ENCODE measurements at places on chromosomes 5 and 9.
A peak's percentile ranks its signal among the peaks of the same experiment; 100 is the strongest.

DNA sequence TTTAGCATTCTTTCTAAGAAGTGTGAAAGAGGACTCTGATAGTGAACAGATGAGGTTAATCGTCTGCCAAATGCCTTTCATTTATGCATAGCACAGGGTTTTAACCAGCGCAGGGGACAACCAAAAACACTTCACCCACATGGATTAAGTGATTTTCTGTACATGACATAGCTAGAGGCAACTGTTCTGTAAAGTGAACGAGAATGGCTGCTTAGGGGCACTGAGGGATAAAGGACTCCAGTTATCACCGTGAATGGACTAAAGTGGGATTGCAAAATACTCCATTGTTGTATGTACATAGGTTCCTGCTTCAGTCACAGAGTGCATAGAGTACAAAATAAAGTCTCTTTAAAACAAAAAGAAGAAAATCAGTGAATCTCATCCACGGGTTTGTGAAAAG lies 456.8 kb downstream of the DMAC1 start:
- no peak for DNase-seq

- DNase-seq: no peak
Measured at GRCh38 chr5:5298068-5298633, 124.3 kb upstream of the ICE1 start.

DNA sequence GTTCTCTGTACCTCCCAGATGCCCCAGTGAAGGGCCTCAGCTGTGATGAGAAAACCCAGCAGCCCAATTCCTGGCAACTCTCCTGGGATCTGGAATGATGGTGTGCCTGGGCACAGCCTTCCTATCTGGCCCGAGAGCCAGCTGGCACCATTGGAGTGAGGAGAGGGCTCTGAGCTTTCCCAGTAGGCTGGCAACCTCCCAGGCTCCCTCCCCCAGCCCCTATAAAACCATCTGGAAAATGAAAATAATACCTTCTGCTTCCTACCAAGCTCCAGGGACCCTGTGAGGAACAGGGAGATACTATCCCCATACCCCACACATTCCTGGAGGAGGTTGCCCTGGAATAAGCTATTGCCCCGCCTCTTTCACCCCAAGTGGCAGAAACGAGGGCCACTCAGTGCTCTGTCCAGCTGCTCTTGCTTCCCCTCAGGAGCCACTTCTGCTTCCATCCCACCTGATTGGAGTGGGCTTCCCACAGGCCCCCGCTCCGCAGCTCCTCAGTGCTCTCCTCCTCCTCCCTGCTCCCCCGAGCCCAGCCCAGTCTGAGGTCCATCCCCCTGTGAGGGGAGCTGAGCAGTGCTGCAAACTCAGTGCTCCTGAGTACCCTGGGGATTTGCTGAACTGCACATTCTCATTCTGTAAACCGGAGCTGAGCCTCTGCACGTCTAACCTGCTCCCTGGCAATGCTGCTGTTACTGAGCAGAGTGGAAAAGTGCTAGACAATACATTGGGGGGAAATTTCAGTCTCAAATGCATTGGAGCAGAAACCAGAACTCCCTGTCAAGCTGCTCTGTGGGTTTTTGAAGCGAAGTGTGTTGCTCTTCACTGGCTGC lies 74.7 kb downstream of the THBS4 start:
- DNase-seq: no peak

- DNase-seq: no peak
Measured at GRCh38 chr5:159031513-159031912, 68.2 kb downstream of the EBF1 start.

DNA sequence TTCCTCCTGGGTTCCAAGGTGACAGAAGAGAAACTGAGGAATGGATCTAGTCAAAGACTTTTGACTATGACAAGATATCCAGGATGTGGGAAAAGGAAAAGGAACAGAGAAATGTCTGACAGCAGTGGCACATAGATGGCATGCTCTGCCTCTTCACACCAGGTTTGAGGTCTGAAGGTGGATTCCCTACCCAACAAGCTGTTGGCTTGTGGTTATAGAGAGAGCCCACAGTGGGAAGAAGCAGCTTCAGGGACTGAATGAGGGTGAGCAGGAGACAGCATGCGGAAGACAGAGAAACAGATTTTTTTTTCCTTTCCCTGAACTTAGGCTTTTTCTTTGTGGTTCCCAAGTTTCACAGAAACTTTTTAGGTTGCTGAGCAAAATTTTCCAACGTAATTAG lies 20.6 kb downstream of the IFNW1 start:
- DNase-seq: no peak

GRCh38 chr5:176816043-176816745 lies 5.8 kb downstream of the UNC5A start:
- no peak for DNase-seq

DNA sequence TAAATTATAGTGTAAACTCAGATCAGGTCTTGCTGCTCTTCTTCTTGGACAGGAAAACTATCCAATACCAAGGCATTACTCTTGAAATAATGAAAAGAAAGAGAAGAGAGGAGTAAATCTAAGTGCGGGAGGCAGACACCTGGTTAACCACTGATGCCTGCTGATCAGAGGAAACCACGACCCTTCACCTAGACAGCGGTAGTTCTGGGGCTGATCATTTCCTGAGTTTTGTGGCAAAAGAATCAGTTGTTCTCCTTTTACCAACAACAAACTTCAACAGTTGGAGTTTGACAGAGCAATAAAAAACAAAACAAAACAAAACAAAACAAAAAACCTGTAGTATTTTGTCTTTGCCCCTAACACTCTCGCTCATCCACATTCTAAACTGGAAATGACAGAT lies 3.0 kb downstream of the RLN1 start:
- DNase-seq: no peak

GRCh38 chr5:152349683-152350526 lies 55.2 kb downstream of the NMUR2 start:
- DNase-seq: peak; percentile 27

- DNase-seq: no peak
Measured at GRCh38 chr5:148792744-148793143, 33.7 kb upstream of the ADRB2 start.

GRCh38 chr5:6830643-6831239 lies 117.5 kb downstream of the TENT4A start:
- DNase-seq: no peak

DNA sequence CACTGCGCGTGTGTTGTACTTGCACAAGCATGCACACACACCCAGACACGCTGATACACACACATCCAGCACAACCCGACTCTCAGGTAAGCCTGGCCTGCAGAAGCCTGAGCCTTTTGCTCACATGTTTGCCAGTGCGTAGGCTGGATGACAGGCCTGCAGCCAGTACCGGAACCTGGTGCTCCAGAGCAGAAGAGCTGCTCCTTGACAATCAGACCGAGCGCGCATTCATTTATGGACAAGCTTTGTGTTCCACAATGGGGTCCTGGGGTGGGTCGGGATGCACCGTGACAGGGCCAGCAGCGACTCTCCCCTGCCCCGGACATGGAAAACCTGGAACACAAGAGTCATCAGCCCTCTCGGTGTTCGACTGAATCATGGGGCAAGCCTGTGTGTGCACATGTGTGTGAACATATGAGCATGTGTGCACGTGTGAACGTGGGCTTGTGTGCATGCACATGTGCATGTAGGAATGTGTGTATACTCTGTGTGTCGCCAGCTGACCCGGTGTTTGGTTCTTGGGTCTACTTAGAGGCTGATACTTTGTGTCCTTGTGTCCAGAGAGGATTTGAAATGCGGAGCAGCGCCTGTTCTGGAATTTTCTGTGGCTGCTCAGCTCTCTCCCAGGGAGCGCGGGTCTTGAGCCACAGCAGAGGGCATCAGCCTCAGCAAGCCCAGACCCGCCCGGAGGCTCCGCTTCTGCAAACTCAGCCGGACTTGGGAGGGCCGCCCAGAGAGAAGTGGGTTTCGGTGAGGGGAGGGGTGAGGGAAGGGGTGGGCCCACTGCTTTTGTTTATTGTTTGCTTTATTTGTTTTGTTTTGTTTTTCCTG lies 32.2 kb downstream of the IRX4 start:
- DNase-seq: no peak

DNA sequence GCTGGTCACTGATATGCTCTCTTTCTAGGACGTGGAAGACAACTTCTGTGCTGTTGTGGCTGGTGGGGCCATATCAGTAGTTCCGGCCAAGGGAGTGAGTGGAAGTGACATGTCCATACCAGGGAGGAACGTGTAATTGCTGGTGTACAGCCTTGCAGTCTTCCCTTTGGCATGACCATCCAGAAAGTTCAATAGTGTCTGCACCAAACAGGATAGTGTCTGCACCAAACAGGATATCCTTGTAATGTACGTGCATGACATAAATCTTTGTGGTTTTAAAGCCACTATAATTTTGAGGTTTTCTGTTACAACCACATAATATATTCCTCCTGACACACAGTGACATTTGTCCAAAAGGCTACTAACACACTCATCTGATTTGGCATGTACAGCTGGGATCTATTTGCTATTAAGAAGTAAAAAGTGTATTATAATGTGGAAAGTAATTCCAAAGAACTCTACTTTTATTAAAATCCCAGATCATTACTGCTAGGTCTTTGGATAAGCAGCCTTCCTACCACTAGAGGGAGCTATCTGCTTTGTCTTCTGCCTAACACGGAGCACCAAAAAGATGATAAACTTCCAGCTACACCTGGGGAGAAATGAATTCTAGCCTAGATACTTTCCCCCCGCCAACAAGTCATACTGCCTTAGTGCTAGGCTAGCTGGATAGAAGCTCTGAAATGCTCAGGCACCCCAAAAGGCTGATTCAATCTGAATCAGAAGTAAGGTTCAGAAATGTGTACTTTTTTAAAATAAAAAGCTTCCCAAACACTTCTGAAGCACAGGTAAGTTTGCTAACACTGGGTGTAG lies 52.7 kb downstream of the RNF145 start:
- no peak for DNase-seq

- no peak for DNase-seq
Measured at GRCh38 chr9:93930070-93930469, 25.1 kb downstream of the BARX1 start.

- no peak for DNase-seq
Measured at GRCh38 chr5:10913841-10914240, 152.8 kb upstream of the DAP start.

GRCh38 chr9:110153431-110153830 lies 54.5 kb downstream of the C9orf152 start:
- DNase-seq: no peak

GRCh38 chr9:128459011-128459410 lies 3.2 kb downstream of the ODF2 start:
- no peak for DNase-seq

GRCh38 chr5:9658706-9659105 lies 28.6 kb upstream of the TAS2R1 start:
- DNase-seq: no peak

DNA sequence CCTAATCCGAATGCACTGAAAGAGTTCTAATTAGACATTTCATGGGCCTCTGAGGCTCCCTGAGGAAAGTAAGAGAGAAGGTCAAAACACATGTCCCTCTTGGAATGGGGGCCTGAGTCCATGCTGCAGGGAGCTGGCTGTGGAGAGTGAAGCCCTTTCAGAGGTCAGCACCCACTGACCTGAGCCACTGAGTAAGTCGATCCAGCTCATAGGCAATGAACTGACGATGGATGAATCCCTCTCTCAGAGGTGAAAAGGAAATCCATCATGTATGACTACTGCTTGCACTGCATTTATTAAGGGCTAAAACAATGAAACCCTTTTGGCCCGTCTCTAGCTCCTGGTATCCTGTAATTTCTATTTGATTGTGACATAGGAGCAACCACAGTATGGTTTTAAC lies 288.9 kb upstream of the VLDLR start:
- DNase-seq: no peak

GRCh38 chr9:130846487-130847305 lies 11.6 kb downstream of the ABL1 start:
- no peak for DNase-seq

- DNase-seq: no peak
Measured at GRCh38 chr5:462051-462481, 19.1 kb downstream of the EXOC3 start.

GRCh38 chr5:83983852-83984251 lies 263.2 kb upstream of the HAPLN1 start:
- no peak for DNase-seq

GRCh38 chr5:131209506-131210150 lies 38.9 kb downstream of the LYRM7 start:
- DNase-seq: no peak

- DNase-seq: no peak
Measured at GRCh38 chr9:70340572-70340971, 73.9 kb downstream of the KLF9 start.

- DNase-seq: no peak
Measured at GRCh38 chr9:76652894-76653293, 111.3 kb upstream of the PCA3 start.

GRCh38 chr5:75044406-75044805 lies 8.0 kb downstream of the GCNT4 start:
- no peak for DNase-seq

- DNase-seq: no peak
Measured at GRCh38 chr5:81010336-81011169, 50.4 kb downstream of the RASGRF2 start.

GRCh38 chr5:62596096-62596495 lies 17.5 kb downstream of the LRRC70 start:
- DNase-seq: no peak

DNA sequence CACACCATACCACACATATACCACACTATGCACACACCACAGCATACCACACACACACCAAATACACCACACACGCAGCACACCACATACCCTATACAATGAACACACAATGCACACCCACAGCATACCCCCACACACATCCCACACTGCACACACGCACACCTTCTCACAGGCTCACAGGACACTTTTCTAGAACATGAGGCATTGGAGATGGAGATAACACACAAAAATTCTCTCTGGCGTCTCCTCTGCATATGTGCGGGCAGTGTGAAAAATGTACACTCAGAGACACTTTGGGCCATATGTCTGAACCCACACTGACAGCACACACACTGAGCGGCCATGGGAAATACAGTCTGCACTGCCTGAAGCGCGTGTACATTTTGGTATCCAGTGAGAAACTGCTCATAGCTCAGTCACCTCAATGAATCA lies 278.1 kb downstream of the GADD45G start:
- DNase-seq: no peak

DNA sequence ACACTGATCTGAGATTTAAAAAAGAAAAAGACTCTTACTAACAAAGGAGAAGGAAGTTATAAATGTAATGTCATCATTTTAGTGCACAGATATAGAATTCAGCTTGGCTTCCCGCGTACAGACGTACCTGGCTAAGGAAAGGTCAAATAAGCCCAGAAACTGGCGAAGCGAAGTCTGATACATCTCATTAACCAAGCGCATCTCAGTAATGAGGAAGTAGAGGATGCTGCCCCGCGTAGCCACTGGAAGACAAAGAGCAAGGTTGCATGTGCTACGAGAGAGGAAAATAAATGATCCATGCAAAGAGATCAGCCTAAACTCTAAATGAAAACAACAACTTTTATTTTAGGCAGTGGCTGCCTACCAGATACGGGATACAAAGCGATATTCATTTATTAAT lies 208.8 kb downstream of the DNAH5 start:
- DNase-seq: no peak
